WTC11 (cell line): ENCODE measurements at places on chromosomes 5 and 9.
A peak's percentile ranks its signal among the peaks of the same experiment; 100 is the strongest.

DNA sequence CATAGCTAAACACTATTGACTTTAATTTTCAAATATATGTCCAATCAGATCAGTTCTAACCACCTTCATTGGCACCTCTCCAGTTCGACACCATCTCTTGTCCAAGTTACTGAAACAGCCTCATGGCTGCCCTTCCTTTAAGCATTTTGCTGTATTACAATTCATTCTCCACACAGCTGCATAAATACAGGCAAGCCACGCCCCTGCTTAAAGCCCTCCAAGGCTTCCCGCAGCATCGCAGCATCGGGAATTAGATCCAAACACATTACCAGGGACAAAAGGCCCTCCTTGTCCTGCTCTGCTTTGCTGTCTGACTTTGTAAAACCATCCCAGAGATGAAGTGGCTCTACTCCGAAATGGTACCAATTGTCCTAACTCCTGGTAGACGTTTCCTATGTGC is 75.1 kb upstream of the RAI14 start:
- H3K4me3 ChIP-seq = no peak overlapping the region
- H3K4me1 ChIP-seq = peaks cover 9% of the 10 kb centered on the region
- no peaks in the 10 kb centered on the region for H3K36me3 ChIP-seq
- DNase-seq = no peak
- no peak overlapping the region for H3K27ac ChIP-seq
- H3K27me3 ChIP-seq = no peaks in the 10 kb centered on the region; the same call in 1 of the 2 replicates

DNA sequence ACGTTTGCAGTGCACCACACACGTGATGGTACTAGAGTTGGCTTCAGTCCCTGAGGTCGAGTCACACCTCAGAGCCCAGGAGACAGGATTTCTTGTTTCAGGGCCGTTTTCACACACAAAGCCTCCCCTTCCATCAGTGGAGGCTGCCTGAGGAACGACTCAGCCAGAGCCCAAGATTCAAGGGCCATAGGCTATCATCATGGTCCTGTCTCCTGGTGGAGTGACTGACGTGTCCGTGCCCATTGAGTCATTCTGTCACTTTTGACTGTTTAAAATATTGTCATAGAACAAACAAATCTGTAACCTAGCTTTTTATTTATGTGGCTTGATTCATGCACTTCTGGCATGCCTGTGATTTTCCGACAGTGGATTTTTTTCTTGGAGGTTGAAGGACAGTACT is 28.3 kb downstream of the CAMK2A start:
- H3K27ac ChIP-seq = no peak overlapping the region
- H3K4me3 ChIP-seq = no peak overlapping the region
- no peaks in the 10 kb centered on the region for H3K36me3 ChIP-seq
- H3K27me3 ChIP-seq = no peaks in the 10 kb centered on the region

DNA sequence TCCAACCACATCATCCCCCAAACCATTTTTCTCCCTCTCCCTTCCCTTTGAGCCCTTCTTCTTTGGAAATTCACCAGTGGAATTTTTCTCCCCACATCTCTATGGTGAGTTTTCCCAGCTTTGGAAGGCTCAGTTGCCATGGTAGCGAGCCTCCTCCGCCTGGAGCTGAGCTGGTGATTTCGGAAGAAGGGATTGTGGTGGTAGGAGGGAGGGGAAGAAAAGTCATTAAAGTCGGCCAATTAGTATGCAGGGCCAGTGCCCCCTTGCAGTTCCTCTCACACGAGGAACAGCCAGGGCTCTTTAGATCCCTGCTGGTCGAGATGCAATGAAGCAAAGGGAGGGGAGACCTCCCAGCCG is 322.0 kb downstream of the NTRK2 start:
- H3K4me1 ChIP-seq = 0 out of 2 replicates have a peak, but pooled peaks cover 3% of the 10 kb centered on the region
- H3K27ac ChIP-seq = no peak overlapping the region
- H3K4me3 ChIP-seq = no peak overlapping the region
- no peaks in the 10 kb centered on the region for H3K36me3 ChIP-seq
- no peaks in the 10 kb centered on the region; the same call in 1 of the 2 replicates for H3K27me3 ChIP-seq
- DNase-seq = no peak

DNA sequence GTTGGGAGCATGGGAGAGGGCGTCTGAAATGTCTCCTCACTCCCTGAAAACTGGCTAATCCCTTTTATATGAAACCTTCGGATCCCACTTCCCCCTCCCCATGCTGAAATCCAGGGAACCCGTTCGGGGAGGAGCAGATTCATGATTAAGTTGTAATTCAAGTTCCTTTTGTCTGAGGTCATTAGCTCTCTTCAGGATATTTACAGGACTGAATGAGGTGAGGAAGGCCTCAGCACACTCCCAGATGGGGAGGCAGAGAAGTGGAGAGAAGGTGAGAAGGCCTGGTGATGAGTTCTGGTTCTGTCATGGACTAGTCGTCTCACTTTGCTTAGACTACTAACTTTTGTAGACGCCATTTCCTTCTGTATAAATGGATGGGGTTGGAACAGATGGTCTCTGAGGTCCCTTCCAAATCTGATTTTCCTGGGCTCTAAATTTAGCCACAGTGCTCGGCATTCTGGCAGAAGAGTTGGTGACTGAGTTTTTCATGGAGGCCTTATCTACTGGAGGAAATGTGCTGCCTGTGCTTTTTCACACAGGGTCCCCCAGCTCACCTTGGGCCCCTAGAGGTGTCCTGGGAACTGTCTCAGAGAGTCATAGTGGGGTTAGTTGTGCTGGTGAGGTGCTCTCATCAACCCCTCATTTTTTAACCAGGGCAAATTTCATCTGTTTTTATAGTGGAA is 62.3 kb downstream of the PRDM6 start:
- no peaks in the 10 kb centered on the region for H3K27me3 ChIP-seq
- H3K4me1 ChIP-seq = peaks cover 14% of the 10 kb centered on the region
- H3K27ac ChIP-seq = no peak overlapping the region
- H3K36me3 ChIP-seq = no peaks in the 10 kb centered on the region

GRCh38 chr5:90495146-90495545 is 20.5 kb downstream of the POLR3G start:
- H3K4me3 ChIP-seq = no peak overlapping the region
- H3K27ac ChIP-seq = 0 out of 2 replicates have a peak overlapping the region, but pooled peaks have one; percentile 47
- DNase-seq = no peak
- H3K27me3 ChIP-seq = no peaks in the 10 kb centered on the region

DNA sequence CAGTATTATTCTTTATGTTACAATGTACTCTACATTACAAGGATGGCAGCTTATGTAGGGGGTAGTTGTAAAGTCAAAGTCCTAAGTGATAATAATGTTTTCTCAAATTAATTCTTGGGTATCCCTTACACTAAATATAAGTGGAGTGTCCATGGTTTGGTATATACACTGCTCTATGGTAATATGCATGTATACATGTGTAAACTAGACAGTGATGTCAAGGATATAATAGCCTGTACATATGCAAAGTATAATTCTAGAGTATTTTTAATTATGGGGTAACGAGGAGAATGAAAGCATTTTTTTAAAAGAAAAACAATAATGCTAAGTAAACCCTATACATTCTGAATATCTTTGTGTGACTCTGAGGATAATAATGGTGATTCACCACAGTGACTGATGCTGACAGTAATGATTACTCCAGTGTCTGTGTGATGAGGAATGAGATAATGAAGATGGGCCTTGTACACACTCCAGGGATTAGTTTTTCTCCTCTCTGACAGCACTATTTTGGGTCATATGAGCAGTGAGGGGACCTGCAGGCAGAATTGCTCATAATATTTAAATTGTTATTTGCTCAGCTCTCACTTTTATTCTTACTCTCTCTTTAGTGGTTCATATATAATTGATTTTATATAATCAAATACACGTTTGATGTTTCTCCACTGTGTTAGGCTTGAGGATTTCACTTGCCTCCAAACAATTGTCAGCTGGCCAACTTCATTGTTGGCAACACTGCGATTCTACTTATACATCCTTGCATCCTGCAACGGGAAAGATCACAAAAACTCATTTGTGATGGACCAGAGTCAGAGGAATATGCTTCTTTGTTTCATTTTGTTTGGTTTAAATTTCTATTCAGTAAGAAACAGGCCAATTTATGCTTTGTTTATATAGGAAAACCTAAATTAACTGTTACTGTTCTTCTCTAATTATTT is 88.2 kb downstream of the NREP start:
- H3K27ac ChIP-seq = no peak overlapping the region
- no peaks in the 10 kb centered on the region for H3K4me1 ChIP-seq
- H3K36me3 ChIP-seq = no peaks in the 10 kb centered on the region
- no peak overlapping the region for H3K4me3 ChIP-seq
- no peaks in the 10 kb centered on the region for H3K27me3 ChIP-seq

DNA sequence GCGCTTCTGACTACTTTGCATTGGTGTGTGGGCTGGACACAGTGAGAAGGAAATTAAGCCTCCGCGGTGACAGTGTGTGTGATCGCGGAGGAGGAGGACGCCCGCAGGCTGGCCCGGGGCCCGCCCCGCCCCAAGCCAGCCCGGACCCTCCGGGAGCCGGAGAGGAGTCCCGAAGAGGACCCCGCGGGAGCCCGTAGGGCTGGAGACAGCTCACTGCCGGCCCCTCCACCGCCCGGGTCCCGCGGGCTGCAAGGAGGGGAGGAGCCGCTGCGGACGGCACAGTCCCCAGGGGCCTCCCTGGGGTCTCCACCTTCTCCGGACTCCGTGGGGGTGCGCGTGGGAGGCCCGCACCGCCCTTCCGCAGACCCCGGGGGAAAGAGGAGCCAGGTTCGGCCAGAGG is 146.4 kb upstream of the ERCC6L2 start:
- no peaks in the 10 kb centered on the region for H3K36me3 ChIP-seq
- DNase-seq = no peak
- H3K27me3 ChIP-seq = no peaks in the 10 kb centered on the region

- DNase-seq = peak; percentile 38
- H3K36me3 ChIP-seq = peaks cover 4% of the 10 kb centered on the region; the same call in 1 of the 2 replicates
- no peaks in the 10 kb centered on the region; the same call in 1 of the 2 replicates for H3K27me3 ChIP-seq
- no peak overlapping the region for H3K27ac ChIP-seq
Observed at GRCh38 chr5:4640795-4641194, 499.3 kb upstream of the ADAMTS16 start.

DNA sequence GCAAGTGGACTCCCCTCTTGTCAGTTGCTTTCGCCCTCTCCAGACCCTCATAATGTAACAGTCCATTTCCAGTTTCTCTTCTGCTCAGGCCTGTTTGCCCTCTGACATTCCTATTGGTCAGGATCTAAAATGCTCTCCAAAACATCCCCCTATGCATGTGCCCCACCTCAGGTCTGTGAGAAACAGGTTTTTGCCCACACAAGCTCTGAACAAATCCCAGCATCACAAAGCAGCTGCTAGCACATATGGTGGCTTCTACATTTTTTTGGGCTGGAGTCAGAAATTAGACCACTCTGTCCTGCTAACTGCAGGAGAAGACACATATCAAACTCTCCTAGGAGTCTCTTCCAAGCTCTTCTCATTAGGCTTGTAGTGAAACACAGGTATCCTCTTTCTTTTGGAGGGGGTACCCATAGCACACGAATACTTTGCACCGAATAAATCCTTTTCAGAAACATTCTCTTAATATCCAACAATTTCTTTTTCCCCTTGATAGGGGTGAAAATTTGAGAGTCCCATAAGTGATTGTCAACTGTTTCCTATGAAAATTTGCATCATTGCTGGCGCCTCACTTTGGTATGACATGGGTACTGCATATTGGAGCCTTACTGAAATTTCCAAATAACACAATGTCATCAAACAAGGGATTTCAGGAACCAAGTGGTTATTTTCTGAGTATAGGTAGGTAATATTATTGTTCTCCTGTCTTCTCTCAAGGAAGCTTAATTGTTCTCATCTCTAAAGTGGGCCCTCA is 19.3 kb upstream of the HSPA9 start:
- no peak overlapping the region for H3K4me3 ChIP-seq
- 0 out of 2 replicates have a peak, but pooled peaks cover 4% of the 10 kb centered on the region for H3K4me1 ChIP-seq
- no peak for DNase-seq
- H3K27me3 ChIP-seq = no peaks in the 10 kb centered on the region; the same call in 1 of the 2 replicates
- no peak overlapping the region for H3K27ac ChIP-seq

DNA sequence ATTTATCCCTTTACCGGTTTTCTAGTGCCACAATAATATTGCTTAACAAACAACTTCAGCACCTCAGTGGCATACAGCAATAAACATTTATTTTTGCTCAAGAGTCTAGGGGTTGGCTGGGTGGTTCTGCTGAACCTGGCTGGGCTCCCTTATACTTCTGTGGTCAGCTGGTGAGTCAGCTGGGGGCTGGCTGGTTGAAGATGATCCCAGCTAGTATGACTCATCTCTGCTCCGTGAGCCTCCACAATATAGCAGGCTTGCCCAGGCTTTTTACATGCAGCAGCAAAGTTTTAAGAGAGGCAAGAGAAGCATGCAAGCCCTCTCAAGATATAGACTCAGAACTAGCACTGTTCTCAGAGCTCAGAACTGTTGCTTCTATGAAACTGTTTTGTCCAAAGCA is 523.5 kb upstream of the CLINT1 start:
- no peak for DNase-seq
- no peak overlapping the region for H3K4me3 ChIP-seq
- no peak overlapping the region for H3K27ac ChIP-seq
- peaks cover 5% of the 10 kb centered on the region for H3K36me3 ChIP-seq
- H3K4me1 ChIP-seq = no peaks in the 10 kb centered on the region

GRCh38 chr5:58929726-58930125 is 346.9 kb downstream of the RAB3C start:
- H3K36me3 ChIP-seq = no peaks in the 10 kb centered on the region
- DNase-seq = no peak
- H3K27me3 ChIP-seq = peaks cover 27% of the 10 kb centered on the region
- H3K27ac ChIP-seq = no peak overlapping the region
- peaks cover 30% of the 10 kb centered on the region for H3K4me1 ChIP-seq
- H3K4me3 ChIP-seq = no peak overlapping the region
